ENCODE measurements at places on chromosomes 4 and X. TPM values are rescaled to one million over a fixed set of nuclear protein-coding genes. Genes with fewer than 3 reads are reported as not detected.

Gene FAAH2
- 0.90 TPM for total RNA-seq

Gene IL13RA1
- total RNA-seq: 41.4 TPM

Gene DCAF8L2
- total RNA-seq: not detected

Gene NWD2
- total RNA-seq: 0.30 TPM

Gene ADH1C
- 117 TPM for total RNA-seq

Gene COL25A1
- 4.1 TPM for total RNA-seq

Gene CCNI
- total RNA-seq: 186 TPM

Gene ABLIM2
- total RNA-seq: 125 TPM

Gene THAP6
- 24.9 TPM for total RNA-seq

Gene FSTL5
- total RNA-seq: 4.8 TPM

Gene CXCL1
- total RNA-seq: 1.3 TPM

Gene NAAA
- total RNA-seq: 191 TPM

Gene TBC1D19
- total RNA-seq: 21.6 TPM

Gene SRD5A3
- 9.0 TPM for total RNA-seq

Gene VCX2
- not detected for total RNA-seq

Gene TLL1
- total RNA-seq: 4.2 TPM

Gene ARMCX4
- total RNA-seq: 120 TPM

Gene AR
- total RNA-seq: 17.6 TPM

Gene CT47B1
- not detected for total RNA-seq

Gene PHOX2B
- total RNA-seq: not detected

Gene ANK2
- total RNA-seq: 63.9 TPM

Gene RNF150
- total RNA-seq: 17.0 TPM

Gene GPM6B
- 408 TPM for total RNA-seq

Gene ABCG2
- total RNA-seq: 5.4 TPM

Gene ENOX2
- total RNA-seq: 17.2 TPM

Gene STARD8
- total RNA-seq: 21.4 TPM

Gene FAM9C
- not detected for total RNA-seq

Gene GLOD5
- not detected for total RNA-seq

All from tibial nerve (tissue), 4 donors.